ENCODE measurements at places on chromosomes 16 and 17. TPM values are rescaled to one million over a fixed set of nuclear protein-coding genes. Genes with fewer than 3 reads are reported as not detected.

The PRAC2 gene
- not detected for total RNA-seq

The KRTAP3-1 gene
- not detected for total RNA-seq

The SLC35G6 gene
- 0.24 TPM for total RNA-seq

The NOXO1 gene
- total RNA-seq: not detected

The FBXW10 gene
- total RNA-seq: 0.24 TPM

The TNP2 gene
- 5.3 TPM for total RNA-seq

DNA sequence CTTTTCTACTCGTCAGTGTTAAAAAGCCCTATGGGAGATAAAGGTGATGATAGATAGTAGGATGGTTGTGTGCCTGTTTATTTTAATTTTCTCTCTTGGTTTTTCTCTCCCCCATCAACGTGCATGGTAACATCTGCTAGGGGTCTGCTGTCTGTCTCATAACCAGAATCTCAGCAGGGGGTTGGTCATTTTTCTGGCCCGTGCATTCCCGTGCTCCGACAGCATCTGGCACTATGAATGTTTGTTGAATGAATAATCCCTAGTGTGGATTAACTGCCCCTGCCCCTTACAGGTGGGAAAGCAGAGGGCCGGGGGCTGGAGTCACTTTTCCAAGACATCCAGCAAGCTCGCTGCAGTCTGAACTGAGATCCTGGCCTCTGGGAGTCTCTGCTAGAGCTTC is 6.3 kb downstream of the CA5A start:
- no peak for DNase-seq

- no peak for DNase-seq
Measured at GRCh38 chr16:17949982-17950250, 386.6 kb downstream of the NPIPA8 start.

GRCh38 chr17:47708312-47708863 is 14.4 kb downstream of the TBKBP1 start:
- no peak for DNase-seq

DNA sequence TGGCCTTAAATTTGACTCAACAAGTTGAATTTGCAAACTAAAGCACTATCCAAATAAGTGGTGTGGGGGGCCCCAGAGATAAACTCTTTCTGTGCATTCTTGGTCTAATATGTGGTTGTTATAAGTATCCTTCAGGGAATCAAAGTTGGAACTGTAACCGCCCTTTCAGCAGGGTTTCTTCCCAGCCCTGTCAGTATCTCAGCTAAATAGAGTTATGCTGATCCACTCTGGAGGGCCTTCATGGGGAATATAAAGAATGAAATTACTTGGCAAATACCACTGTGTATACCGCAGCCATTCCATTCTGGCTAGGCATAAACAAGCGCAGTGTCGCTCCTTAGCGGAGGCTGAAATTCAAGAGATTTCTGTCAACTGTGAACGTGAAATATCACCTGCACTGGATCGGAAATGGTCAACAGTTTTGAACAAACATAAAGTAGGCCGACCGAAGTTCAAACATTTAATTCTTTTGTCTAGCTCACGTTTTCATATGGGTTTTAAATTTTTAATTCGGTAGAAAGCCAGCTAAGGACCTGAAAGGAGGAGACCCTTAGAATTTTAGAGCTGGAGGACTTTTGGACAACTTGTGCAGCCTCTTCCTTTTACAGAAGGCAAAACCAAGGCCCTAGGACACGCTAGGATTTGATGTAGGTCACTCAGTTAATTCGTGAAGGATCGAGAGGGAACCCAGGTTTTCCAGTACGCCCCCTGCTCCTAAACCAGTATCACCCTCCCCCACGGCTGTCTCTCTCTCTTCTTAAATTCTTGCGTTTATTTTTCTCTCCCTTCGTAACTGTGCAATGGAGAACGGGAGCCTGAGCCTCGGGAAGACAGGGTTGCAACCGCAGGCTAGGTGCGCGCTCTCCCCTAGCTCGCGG is 74.7 kb downstream of the CHD9 start:
- DNase-seq: peak; percentile 80

DNA sequence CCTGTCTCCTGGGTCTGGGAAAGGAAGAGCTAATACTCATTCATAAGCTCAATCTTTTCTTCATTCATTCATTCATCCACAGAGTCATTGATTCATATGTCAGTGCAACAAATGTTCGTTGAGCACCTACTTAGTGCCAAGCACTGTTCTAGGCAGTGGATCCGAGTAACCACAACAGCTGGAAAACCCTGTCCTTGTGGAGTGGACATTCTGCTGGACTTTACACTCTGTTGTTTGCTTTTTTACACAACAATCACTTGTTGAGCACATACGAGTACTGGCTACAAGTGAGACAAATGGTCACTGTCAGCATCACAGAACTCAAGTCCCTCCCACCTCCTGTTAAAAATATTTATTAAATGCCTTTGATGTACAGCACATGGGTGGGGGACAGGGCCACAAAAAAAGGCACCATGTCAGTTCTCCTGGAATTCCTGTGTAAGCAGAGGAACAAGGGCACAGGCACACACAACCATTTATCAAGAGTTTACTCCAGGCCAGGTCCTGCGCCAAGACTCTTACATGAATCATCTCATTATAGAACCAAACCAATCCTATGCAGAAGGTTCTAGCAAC is 46.9 kb downstream of the TEKT5 start:
- no peak for DNase-seq

DNA sequence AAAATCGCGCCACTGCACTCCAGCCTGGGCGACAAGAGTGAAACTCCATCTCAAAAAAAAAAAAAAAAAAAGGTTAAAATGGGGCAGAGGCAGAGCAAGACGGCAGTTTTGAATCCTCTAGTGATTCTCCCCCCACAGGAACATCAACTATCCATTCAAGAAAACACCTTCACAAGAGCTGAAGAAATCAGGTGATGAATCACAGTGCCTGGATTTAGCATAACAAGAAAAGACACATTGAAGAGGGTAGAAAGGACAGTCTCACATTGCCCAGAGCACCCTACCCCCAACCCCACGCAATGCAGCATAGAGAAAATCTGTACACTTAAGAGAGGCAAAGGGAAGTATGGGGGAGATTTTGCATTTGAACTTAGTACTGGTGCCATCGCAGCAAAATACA is 28.8 kb upstream of the RNF43 start:
- DNase-seq: no peak

DNA sequence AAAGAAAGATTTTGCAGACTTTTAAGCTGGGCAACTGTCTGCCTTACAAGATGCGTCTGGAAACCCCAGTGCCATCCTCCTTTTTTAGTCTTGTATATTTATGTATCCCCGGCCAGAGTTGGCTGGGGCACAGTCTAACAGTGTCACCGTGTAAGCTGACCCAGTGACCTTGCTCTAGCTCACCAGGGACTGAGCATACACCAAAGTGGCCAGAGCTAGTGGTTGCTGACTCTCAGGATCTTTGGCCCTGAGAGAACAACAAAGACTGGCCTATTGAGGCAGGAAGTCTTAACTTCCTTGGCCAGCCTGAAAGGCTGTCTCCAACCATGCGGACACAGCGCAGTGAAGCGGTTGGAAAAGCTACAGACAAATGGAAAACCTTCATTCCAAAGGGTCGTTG is 745.2 kb downstream of the WWOX start:
- DNase-seq: no peak

DNA sequence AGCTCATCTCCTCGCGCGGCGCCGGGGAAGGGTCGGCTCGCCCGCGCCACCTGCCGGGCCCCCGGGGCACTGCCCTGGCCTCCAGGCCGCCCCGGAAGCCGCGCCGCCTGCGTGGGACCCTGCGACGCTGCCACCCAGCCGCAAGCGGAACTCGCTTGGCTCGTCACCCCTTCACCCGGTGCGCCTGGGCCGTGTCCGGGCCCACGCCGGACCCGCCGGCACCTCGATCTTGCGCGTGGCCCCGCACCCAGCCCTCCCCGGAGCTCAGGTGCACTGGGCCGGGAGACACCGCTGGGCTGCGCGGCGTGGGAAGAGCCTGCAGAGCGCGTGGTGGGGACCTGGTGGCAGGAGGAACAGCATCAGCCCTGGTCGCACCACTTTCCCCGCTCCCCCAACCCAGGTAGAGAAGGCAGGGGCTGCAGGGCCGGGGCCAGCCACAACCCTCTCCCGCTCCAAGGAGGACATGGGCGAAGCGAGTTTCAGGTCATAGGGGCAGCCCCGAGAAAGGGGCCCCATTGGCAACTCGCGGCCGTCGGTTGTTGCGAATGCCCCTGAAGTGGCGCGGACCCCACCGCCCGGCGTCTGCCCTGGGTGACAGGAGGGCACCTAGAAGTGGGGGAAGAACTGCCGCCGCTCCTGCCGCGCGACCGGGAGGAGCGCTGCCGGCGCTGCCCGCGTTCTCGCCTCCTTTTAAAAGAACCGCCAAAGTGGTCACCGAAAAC is 363 bp upstream of the MIF4GD start:
- peak; percentile 75 for DNase-seq

DNA sequence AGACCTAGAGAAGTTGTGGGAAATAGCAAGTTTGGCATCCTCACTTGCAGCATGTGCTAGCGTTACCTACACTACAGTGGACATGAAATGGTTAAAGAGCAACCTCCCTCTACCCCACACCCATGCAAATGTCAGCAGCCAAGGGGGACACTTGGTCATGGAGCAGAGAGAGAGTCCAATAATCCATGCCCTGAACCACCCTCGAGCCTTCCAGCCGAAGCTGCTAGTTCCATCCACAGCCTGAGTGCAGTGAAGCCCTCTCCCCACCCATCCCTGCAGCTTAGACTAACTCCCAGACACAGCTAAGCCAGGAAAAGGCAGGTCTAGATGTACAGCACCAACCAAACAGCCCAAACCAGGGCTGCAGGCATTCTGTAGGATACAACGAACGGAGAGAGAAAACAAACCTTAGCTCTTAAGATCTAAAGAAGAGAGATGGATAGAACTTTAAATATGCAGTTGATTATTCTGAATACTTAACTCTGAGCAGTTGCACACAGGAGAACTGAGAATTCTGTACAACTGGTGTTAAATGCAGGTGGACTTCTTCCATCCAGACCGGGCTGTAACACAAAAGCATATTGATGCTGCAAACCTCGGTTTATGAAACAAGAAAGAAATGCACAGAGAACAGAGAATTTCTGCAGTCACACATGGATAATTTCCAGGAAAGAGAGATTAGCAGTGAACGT is 93.8 kb downstream of the SALL1 start:
- DNase-seq: no peak

GRCh38 chr17:55768936-55769624 is 18.2 kb downstream of the PCTP start:
- no peak for DNase-seq

GRCh38 chr16:73025151-73025855 is 22.6 kb downstream of the ZFHX3 start:
- DNase-seq: peak; percentile 69

DNA sequence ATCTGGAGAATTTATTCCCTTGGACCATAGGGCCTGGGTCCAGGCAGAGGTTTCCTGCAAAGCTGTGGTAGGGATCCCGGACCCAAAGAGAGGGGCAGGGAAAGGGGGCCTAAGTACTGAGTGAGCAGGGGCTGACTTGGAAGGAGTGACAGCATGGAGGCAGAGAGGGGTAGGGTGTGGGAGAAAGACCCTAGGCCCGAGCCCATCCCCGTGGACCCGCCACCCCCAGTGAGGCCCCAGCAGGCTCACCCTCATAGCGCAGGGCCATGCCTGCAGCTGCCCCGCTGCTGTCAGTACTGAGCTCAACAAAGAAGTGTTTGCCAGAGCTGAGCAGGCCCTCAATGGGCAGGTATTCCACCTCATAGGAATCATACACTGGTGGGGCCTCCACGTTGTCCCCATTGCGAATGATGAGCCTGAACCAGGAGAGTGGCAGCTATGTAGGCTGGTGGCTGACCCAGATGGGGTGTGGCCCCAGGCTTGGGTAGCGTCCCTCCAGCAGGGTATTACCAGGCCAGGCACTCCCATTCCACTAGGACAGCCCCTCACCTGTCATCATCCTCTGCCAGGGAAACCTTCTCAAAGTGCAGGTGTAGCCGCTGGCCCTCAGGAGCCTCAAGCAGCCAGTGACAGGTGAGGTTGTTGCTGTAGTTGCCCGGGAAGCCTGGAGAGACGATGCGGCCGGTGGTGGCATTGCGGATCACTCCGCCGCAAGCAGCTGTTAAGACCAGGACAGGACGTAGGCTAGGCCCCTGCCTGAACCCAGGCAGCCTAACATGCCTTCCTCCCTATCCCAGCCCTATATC is 9.1 kb upstream of the PHF12 start:
- no peak for DNase-seq

Measured in umbilical cord (tissue), 2 donors.